Cardiac muscle cell (in vitro differentiated cells and primary cell): ENCODE measurements at places on chromosomes 12 and 14. TPM values are rescaled to one million over a fixed set of nuclear protein-coding genes. Genes with fewer than 3 reads are reported as not detected.

PPP1CC gene
- total RNA-seq = 118 and 150 TPM in 2 replicates

SOX5 gene
- 11.9 and 29.4 TPM in 2 replicates for total RNA-seq

PIWIL1 gene
- total RNA-seq = not detected in 2 replicates

PRKAB1 gene
- total RNA-seq = 35.1 and 184 TPM in 2 replicates

PLBD2 gene
- total RNA-seq = 11.7 and 14.3 TPM in 2 replicates

ACSS3 gene
- 19.4 and 32.4 TPM in 2 replicates for total RNA-seq

LMO3 gene
- 26.2 and 29.3 TPM in 2 replicates for total RNA-seq

PALS1 gene
- 31.8 and 36.6 TPM in 2 replicates for total RNA-seq

MYH6 gene
- 4,520 and 8,484 TPM in 2 replicates for total RNA-seq

PLEKHD1 gene
- 0.12 and 0.21 TPM in 2 replicates for total RNA-seq

MANSC1 gene
- total RNA-seq = 1.8 and 2.6 TPM in 2 replicates

IFNG gene
- not detected in 2 replicates for total RNA-seq

ORAI1 gene
- total RNA-seq = 36.7 and 41.5 TPM in 2 replicates

NAV3 gene
- 2.1 and 9.0 TPM in 2 replicates for total RNA-seq
